GM19239 (cell line): ENCODE measurements at places on chromosomes 13 and 19.

DNA sequence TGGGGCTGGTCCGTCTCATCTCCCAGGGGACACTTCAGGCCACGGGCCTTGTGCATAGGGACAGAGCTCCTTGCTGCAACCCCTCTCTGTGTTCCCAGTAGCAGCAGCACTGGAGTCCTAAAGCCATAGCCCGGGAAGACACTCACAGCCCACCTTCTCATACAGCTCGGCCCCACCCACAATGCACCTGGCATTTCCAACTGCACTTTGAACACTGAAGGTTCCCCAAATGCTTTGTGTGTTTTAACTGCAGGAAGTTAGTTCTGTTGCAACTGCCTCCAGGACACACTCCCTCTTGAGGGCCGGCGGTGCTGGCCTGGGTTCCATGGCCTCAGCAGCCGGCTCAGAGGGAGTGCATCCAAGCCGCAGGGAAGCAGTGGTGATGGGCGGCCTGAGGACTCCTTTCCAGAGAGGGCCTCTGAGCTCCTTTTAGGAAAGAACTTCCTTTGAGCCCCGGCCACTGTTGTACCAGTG, 22.7 kb upstream of the TMEM255B start:
- DNase-seq = no peak

DNA sequence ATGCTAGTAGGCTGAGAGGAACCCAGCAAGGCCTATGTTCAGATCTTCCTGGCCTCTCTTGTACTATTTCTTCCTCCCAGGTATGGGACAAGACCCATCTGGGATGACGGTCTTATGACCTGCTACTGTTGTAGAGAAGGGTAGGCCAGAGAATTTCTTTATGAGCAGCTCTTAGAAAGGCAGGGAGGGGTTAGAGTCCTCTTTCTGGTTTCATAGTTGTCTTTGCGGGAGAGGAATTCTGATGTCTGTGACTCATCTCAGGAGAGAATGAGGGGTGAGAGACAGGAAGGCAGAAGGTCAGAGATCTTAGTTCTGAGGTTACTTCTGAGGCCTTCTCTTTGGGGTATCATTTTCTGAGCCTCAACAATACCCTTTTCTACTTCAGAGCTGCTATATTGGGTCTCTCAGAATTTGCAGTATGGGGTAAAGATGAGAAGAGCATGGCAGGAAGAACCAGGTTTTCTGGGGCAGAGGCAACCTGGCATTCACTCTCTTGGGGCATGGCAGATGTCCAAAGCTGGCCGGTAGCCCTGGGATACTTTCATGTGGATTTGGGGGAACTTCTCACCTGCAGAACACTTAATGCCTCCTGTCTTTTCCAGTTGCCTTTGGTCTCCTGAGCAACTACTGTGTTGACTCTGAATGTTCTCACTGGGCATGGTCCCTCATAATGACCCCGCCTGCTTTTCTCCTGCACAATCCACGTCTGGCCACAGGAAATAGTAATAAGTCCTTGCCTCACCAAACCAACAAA, 154.4 kb downstream of the GGACT start:
- no peak for DNase-seq

DNA sequence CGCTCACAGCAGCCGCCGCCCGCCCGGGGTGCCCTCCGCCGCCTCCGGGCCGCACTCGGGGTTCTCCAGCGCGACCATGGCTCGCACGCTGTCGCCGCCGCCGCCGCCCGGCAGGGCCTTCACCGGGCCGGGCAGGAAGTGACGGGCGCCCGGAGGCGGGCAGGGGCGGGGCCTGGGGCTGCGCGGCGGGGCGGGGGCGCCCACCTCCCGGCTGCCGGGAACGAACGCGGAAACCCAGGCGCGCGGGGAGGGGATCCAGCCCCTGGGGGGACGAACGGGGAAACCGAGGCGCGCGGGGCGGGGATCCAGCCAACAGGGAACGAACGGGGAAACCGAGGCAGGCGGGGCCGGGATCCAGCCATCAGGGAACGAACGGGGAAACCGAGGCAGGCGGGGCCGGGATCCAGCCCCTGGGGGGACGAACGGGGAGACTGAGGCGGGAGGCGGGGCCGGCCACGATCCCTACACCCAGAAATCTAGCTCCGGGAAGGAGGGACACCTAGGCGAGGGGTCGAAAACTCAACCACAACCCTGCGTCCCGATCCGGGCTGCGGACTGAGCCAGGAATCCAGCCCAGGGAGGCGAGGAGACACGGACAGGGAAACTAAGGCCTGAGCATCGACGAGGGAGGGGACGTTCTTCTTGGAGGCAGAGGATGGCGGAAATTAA, at the start of gene R3HDM4:
TSS of gene R3HDM4 (minus strand) at position 140 of the 669 bp plus-strand sequence. CDS start at position 78, 62 bp downstream.
- DNase-seq = peak; percentile 97

GRCh38 chr13:112012016-112012704, 54.8 kb upstream of the SOX1 start:
- DNase-seq = no peak

- DNase-seq = peak; percentile 50
These were observed 41.2 kb upstream of the KLF2 start for GRCh38 chr19:16283210-16284061.

GRCh38 chr13:27371932-27372331, 52.5 kb upstream of the GTF3A start:
- no peak for DNase-seq

GRCh38 chr13:96025283-96025682, 27.9 kb downstream of the UGGT2 start:
- DNase-seq = no peak

DNA sequence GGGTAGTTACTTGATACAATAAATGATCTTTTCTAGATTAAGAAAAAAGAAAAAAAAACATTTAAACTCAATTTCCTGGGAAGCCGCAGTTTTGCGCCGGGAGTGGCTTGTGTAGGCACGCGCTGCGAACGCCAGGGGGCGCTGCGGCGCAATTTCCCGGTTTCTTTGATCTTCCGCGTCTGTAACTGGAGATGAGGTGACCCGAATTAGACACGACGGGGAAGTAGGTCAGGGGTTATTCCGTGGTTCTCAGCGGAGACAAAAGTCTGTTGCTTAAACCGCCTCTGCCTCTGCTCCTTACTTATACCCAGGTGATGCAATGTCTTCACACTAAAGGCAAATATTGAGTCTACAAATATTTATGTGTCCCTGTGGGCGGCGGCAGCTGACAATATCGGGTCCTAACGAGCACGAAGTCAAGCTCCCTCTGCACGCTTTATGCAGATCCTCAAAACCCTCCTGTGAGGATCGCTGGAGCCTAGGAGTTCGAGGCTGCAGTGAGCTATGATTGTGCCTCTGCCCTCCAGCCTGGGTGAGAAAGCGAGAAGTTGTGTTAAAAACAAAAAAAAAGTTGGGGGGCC, 15.2 kb downstream of the STXBP2 start:
- peak; percentile 89 for DNase-seq
